ENCODE measurements at places on chromosomes 16 and 17. TPM values are rescaled to one million over a fixed set of nuclear protein-coding genes. Genes with fewer than 3 reads are reported as not detected.

Gene FBXL16
- 2.6 TPM for total RNA-seq

Gene SLFN12
- not detected for total RNA-seq

Gene KRT40
- not detected for total RNA-seq

Gene CLDN7
- total RNA-seq, result 0.69 TPM

Gene USP7
- total RNA-seq, result 81.4 TPM

Gene EXOC3L1
- not detected for total RNA-seq

Gene CLEC18C
- not detected for total RNA-seq

Gene WWOX
- 14.3 TPM for total RNA-seq

Gene TNS4
- total RNA-seq, result 86.7 TPM

Gene HYDIN
- total RNA-seq, result 0.32 TPM

Gene ACSM2A
- not detected for total RNA-seq

Gene SPATA32
- total RNA-seq, result 0.17 TPM

Gene KRTAP4-3
- not detected for total RNA-seq

Gene SULT1A1
- total RNA-seq, result 5.0 TPM

Gene PYDC1
- not detected for total RNA-seq

Gene IL17C
- total RNA-seq, result not detected

Gene DHRS13
- 6.4 TPM for total RNA-seq

Gene STAC2
- 0.14 TPM for total RNA-seq

Gene ST6GALNAC1
- total RNA-seq, result not detected

Gene DNAH17
- 1.4 TPM for total RNA-seq

Gene HS3ST4
- not detected for total RNA-seq

Gene ITGB4
- total RNA-seq, result 62.6 TPM

Gene HBQ1
- 6.6 TPM for total RNA-seq
